ENCODE measurements at places on chromosomes 13 and 19.

DNA sequence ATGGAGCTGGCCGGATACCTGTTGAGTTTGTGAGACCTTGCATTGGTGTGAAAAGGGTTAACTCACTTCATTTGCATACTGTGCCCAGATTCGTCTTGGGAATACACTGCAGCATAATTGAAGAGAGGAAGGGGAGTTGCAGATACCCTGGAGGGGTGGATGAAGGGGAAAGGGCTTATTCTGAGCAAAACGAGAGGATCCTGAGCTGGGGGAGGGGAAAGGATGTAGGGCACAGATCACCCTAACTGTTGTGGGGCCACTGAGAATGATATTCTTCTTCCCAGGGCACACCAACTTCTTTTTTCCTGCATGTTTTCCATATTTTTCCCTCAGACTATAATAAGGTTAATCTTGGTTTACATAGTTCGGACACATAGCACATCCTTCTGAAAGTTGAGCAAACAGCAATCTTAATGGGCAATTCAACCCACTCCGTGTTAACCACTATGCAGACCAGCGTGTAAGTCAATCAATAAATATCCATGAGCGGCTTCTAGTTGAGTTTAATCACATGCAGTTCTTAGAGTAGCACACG is 11.7 kb upstream of the PTPRS start:
- no peak for DNase-seq

DNA sequence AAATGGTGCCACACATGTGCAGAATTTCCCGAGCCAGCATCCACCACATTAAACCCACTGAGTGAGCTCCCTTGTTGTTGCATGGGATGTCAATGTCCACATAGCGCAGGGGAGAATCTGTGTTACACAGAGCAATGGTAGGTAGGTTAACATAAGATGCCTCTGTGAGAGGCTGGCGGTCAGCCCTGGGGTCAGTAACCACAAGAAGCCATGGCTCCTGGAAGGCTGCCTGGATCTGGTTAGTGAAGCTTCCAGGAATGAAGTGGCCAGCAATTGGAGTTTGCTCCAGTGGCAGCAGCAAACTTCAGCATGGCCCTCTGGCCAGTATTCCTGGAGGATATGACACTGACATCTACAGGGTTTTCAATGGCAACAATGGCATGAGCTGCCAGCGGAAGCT is 37.0 kb upstream of the PCDH9 start:
- no peak for DNase-seq

DNA sequence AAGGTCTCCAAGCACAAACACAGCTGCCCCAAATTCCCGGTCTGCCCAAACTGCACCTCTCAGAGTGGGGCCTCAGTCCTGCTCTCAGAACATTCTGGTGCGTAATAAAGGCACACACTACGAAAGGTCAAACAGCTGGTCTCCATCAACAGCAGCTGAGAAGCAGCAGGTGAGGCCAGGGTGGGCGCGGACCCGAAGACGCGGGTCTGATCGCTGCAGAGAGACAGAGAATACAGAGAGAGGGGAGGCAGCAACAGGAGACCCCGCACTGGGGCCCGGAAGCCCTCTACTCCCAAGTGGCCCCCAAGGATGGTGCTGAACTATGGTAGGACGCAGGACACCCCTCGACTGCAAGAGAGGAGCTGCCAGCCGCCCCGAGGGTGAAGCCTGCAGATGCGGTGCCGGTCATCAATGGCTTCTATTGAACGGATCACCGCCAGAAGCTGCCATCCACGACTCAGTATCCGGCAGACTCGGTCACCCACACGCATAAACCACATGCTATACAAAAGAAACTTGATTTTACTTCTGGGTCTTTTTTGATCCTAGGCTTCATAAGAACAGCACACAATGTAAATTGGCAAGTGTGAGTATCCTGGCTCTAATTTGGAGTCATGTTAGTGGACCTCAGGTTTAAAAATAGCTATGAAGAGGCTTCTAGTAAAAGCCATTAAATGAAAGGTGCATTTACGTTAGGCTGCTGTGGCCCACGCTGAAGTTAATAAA is 33.4 kb downstream of the STK24 start:
- DNase-seq, result no peak

DNA sequence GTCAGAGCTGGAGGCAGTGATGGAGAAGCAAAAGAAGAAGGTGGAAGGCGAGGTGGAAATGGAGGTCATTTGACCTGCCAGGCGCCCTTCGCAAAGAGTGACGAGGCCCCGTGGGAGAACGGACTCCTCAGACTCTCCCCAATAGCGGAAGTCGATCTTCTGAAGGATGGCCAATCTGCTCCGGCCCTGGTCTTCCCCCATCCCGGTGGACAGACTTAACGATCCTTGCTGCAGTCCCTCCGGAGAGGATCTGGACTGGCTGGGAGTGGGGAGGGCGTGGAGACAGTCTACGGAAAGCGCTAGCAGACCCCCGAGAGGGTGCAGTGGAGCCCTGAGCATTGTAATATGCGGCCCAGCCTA is 11.9 kb downstream of the EPS8L1 start:
- DNase-seq, result no peak

DNA sequence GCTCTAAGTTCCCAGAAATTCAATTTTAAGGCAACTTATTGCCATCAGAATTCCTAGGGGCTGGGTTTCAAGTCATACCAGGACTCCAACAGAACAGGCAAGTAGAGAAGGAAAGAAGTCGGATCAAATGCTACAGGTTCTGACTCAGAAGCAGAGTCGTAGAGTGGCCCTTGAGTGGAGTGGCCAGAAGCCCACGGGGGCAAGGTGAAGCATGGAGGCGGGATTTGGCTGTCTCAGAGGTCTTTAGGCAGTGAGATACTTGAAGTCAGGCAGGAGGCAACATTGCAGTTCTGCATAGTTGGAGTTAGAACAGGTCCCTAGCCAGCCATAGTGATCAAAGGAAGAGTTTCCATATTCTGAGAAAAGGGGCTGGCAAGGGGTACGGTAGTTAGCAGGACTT is 111.6 kb downstream of the NHLRC3 start:
- no peak for DNase-seq

DNA sequence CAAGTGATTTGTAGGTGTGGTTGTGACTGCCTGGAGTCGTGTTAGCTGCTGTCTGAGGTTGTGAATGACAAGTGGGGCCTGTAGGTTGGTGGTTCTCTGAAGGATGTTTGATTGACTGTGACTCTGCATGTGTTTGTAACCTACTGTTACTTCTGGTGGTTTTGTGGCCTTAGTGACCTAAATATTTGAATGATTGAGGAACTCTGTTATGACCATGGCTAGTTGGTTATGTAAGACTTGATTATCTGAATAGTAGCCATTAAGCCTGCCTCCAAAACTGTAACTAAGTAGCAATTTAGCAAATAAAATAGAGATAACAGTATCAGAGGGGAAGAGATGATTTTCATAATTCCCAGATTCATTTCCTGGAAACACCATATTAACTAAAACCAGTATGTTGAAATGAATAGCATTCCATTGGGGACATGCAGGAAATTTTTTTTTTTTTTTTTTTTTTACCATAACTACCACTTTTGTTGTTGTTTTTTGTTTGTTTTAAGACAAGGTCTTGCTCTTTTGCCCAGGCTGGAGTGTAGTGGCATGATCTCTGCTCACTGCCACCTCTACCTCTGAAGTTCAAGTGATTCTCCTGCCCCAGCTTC is 865 bp downstream of the ZNF382 start:
- DNase-seq, result no peak

DNA sequence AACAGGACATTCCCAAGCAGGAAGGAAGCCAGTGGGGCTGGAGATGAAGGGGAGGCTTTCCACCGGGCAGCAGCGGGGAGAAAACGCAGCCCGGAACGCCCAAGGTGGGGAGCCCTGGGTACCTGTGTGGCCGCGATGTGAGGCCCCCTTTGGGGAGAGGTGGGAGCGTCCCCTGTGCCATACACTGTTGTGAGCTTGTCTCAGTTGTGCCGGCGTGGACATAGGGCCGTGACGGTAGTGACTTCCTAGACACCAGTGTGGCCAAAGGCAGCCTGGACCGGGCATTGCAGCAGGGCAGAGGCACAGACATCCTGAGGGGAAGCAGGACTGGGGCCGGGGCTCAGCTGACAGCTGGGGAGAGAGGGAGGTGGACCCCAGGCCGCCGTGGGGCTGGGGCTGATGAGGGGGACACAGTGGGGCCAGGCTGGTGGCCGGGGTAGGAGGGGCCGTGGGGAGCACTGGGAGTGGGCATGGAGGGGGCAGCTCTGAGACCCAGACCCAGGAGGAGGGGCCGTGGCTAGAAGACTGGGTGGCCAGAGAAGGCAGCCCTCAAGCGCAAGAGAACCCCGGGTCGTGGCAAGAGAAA is 38.5 kb upstream of the TFDP1 start:
- peak; percentile 6 for DNase-seq

GRCh38 chr19:45900738-45901431 is 1.5 kb downstream of the MYPOP start:
- no peak for DNase-seq

DNA sequence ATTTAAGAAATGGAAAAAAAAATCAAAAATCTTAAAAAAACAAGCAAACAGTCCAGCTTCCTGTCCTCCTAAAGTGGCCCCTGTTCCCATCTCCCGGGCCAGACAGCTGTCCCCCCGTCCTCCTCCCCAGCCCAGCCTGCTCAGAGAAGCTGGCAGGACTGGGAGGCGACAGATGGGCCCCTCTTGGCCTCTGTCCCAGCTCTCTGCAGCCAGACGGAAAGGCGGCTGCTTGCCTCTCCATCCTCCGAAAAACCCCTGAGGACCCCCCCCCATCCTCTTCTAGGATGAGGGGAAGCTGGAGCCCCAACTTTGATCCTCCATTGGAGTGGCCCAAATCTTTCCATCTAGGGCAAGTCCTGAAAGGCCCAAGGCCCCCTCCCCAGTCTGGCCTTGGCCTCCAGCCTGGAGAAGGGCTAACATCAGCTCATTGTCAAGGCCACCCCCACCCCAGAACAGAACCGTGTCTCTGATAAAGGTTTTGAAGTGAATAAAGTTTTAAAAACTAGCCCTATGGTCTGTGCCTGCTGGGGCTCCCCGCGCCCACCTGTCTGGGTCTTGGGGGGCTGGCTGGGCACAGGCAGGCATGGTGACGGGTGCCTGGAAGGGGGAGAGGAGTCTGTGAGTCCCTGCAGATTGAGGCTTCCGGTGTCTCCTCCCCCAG is 3.8 kb downstream of the GADD45GIP1 start:
- peak; percentile 42 for DNase-seq

DNA sequence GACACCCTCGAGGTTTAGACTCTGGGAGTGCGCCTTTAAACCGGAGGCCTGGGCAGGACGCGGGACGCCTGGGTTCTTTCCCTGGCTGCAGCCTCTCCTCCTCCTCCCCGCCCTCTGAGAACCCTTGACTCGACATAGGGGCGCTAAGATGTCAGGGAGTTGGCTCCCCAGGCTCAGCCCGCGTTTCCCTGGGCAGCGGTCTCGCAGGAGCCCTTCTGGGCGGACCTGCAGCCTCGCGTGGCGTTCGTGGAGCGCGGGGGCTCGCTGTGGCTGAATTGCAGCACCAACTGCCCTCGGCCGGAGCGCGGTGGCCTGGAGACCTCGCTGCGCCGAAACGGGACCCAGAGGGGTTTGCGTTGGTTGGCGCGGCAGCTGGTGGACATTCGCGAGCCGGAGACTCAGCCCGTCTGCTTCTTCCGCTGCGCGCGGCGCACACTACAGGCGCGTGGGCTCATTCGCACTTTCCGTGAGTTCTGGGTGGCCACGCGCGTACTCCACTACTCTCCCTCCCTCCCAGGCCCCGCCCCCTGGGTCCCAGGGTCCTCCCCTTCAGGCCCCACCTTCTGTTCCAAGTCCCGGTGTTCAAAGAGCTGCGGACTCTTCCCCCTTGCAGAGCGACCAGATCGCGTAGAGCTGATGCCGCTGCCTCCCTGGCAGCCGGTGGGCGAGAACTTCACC is 1.3 kb downstream of the ICAM5 start:
- DNase-seq, result peak; percentile 66

- no peak for DNase-seq
Observed at GRCh38 chr19:16564842-16565241, 7.4 kb downstream of the SLC35E1 start.

- no peak for DNase-seq
Observed at GRCh38 chr13:46544208-46544607, 8.8 kb upstream of the LRCH1 start.

GRCh38 chr13:28707629-28708427 is 10.9 kb downstream of the SLC46A3 start:
- DNase-seq, result peak; percentile 25

DNA sequence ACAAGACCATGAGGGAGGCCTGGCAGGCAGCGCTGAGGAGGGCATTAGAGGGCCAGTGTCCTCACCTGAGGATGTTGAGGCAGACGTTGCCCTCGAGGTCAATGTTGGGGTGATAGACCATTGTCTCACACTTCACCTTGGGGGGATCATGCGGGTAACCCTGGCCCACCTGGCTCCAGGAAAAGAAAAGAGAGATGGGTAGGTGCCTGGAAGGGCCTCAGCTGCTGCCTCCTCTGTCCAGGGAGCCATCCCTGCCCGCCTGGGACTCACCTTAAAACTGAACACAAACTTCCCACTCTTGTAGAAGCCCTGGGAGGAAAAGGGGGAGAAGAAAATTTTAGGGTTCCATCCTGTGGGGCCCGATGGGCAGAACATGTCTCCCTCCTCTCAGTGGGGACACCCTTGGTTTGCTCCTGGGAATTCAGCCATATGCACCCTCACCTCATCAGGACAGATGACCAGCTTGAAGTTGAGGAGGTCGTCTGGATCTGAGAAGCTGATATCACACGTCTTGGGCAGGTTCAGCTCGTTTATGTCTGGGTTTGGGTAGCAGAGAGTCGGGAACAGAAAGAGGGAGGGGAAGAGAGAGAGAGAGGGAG is 1.7 kb downstream of the UBE2M start:
- DNase-seq, result no peak

- no peak for DNase-seq
Observed at GRCh38 chr13:101111894-101112293, 304.4 kb downstream of the NALCN start.

GRCh38 chr13:107669391-107669993 is 545.8 kb downstream of the LIG4 start:
- DNase-seq, result no peak

GRCh38 chr19:30001791-30002190 is 59.8 kb downstream of the URI1 start:
- no peak for DNase-seq

- no peak for DNase-seq
Observed at GRCh38 chr19:48237057-48237456, 18.7 kb downstream of the CARD8 start.

DNA sequence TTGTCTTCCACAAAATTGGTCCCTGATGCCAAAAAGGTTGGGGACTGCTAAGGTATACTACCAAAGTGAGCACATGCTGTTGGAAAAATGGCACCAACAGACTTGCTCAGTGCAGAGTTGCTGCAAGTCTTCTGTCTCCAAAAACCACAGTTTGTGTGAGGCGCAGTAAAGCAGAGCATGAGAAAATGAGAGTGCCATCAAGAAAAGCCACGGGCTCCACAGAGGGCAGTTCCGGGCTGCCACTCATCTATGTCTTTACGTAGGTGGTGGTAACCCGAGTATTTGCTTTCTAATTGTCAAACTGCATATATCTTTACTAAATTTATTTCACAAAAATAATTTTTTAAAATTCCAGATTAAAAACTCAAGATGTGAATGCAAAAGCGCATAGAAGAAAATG is 123.8 kb downstream of the RNF17 start:
- DNase-seq, result no peak

GRCh38 chr19:42501733-42502132 is 26.5 kb downstream of the CEACAM1 start:
- no peak for DNase-seq

GRCh38 chr13:29319451-29319850 is 276.0 kb downstream of the SLC7A1 start:
- no peak for DNase-seq
